ENCODE measurements at places on chromosomes 3 and 15.

GRCh38 chr3:67587301-67587700, 67.1 kb downstream of the SUCLG2 start:
- DNase-seq, result no peak

DNA sequence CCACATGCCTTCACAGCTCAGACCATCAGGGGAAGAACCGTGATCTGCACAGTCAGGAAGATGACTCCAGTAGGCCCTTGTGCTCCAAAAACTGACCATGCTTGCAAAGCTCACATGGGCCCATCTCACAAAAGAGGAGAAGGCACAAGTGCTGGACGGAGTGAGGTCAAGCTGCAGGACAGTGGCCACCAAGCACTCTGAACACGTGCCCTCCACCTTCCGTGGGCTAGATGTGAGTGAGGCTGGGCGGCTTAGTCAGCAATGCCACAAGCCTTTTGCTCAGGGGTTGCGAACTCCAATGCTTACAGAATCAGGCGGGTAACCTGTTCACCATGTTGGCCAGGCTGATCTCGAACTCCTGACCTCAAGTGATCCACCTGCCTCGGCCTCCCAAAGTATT, 70.9 kb downstream of the SCN5A start:
- no peak for DNase-seq

DNA sequence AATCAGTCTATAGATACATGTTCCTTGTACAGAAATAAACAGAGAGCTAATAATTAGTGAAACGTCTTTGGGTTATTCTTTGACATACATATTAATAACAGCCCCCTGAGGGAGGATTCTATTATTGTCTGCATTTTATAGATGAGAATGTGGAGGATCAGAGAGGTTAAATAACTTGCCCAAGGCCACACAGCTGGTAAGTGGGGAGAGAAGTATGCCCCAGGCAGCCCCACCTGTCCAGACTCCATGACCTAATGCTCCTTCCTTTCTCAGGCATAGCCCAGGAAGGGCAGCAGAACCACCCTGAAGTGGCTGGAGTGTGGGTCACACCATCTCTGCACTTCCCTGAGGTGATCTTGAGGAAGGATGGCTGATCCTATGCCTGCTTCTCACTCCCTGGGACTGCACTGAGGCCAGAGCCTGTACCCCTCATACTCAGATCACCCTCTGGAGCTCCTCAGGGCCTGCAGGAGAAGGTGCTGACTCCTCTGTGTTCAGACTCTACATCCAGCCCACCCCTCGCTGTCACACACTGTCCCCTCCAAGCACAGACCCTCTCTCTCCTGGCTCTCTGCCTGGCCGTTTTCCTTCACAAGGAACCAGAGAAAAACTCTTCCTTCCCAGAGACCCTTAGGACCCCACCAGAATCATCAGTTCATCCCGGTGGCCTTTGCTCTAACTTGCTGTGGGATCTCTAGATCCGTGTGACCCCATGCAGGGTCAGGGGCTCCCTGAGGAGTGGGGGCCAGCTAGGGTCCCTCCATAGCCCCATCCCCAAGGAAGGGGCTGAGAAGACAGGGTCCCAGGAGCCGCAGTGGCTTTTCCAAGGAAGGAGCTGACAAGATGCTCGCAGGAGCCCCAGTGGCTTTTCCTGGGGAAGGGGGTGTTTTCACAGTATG, 4.4 kb upstream of the HHATL start:
- DNase-seq, result no peak

DNA sequence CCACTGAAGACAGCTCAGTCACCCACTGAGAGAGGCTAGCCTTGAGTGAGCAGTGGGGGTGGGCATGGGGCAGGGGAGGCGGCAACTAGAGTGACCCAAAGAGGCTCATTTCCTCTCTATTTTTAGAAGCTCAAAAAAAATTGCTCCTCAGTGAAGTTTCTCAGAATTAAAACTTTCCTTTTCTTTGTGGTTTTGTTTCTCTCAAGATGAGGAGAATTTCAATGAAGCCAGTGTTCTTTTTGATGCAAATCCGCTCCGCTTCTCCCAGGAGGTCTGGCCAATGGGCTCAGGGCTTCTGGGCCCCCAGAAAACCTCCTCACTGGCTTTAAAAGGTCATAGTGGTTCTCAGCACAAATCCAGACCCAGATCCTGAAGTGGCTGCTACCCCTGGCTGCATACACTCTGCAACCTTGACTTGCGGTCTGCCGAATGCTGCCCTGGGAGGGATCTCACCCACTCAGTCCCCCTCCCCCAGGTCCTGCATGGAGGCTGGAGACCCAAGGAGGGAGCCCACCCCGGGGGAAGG, at the start of gene ACSBG1:
Gene ACSBG1 (minus strand): TSS at position 51 of the 526 bp plus-strand sequence. CDS start 64 bp downstream, outside the sequence.
- DNase-seq, result peak; percentile 51

GRCh38 chr3:64354956-64355355, 129.7 kb upstream of the PRICKLE2 start:
- no peak for DNase-seq

GRCh38 chr3:67376416-67376815, 278.0 kb downstream of the SUCLG2 start:
- no peak for DNase-seq

- DNase-seq, result no peak
Observed at GRCh38 chr3:12622335-12622734, 41.6 kb downstream of the RAF1 start.

- DNase-seq, result no peak
Observed at GRCh38 chr3:146928421-146929059, 323.4 kb upstream of the PLSCR5 start.

- peak; percentile 40 for DNase-seq
Observed at GRCh38 chr15:76058714-76059319, 968 bp upstream of the TMEM266 start.

DNA sequence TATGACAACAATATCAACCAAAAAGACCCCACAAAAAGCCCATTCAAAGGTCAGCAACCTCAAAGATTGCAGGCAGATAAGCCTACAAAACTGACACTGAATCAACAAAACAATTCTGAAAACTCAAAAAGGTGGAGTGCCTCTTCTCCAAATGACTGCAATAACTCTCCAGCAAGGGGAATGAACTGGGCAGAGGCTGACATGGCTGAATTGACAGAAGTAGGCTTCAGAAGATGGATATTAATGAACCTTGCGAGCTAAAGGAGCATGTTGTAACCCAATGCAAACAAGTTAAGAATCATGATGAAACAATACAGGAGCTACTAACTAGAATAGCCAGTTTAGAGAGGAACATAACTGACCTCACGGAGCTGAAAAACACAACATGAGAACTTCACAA, 20.4 kb upstream of the SLC25A38 start:
- no peak for DNase-seq

GRCh38 chr3:27914199-27914598, 192.1 kb upstream of the EOMES start:
- no peak for DNase-seq

DNA sequence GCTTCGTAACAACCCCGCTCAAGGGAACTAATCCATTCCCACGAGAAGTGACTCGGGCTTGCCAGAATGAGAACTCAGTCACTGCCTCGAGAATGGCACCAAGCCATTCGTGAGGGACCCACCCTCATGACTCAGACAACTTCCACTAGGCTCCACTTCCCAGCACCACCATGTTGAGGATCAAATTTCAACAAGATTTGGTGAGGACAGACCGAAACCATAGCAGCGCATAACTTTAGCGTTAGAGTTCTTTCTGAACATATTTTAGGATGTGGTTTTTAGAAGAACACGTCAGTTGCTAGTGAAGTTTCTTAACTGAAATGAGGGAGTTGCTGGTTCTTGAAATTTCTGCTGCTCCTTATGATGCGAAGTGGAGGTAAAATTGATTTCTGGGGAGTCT, 13.5 kb downstream of the PTPRG start:
- DNase-seq, result no peak

DNA sequence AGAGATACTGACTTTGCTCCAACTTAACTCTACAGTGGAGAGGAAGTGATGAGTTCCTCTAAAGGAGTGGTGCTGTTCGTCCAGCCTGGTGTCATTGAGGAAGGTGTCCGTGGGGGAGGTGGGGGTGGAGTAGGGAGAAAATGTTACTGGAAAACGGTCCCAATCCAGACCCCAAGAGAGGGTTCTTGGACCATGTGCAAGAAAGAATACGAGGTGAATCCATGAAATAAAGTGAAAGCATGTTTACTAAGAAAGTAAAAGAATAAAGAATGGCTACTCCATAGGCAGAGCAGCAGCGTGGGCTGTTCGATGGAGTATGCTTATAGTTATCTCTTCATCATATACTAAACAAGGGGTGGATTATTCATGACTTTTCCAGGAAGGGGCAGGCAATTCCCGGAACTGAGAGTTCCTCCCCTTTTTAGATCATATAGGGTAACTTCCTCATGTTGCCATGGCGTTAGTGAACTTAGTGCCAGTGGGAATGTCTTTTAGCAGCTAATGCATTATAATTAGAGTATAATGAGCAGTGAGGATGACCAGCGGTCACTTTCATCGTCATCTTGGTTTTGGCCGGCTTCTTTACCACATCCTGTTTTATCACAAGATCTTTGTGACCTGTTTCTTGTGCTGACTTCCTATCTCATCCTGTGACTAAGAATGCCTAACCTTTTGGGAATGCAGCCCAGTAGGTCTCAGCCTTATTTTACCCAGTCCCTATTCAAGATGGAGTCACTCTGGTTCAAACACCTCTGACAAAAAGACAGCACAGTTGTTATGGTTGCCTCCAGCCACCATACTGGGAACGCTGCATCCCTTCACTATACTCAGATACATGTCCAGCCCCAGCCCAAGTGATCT, 38.6 kb downstream of the CLEC3B start:
- no peak for DNase-seq

- no peak for DNase-seq
Observed at GRCh38 chr15:71142780-71143179, 27.5 kb downstream of the THSD4 start.

DNA sequence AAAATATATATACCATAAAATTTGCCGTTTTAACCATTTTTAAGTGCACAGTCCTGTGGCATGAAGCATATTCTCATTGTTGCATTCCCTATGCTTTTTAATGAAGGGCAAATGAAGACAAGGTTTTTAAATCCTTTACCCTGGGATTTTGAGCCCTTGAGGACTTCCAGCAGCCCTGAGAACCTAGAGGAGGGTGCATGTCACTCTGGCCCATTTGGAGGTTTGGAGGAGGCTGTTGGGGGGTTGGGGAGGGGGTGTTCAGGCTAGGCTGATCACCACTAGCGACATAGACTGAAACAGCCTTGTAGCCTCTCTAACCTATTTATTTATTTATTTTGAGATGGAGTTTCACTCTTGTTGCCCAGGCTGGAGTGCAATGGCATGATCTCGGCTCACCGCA, 86.0 kb downstream of the SMAD6 start:
- DNase-seq, result no peak

DNA sequence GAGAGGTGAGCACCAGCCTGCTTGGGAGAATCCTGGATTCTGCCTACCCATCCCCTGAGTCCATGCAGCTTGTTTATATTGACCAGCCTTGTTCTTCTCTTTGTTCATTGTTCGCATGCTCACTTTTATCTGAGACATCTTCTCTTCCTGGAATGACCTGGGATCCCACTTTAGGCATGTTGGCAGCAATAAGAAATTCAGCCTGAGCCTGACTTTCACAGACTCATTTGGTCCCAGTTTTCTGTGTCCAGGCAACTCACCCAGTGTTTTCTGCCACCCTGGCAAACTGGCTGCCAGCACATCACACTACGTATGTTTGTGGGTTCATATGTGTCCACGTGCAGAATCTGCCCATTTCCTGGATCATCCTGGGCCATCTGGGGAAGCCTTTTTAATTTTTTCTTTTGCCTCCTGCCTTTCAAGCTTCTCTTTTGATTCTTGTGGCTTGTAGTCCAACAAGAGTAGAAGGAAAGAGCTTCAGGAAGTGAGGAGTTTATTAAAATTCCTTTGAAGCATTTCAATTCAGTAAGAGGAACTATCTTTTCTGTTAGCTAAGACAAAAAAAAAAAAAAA, 199.9 kb downstream of the FNDC3B start:
- DNase-seq, result no peak

Measured in hippocampal formation (tissue), 2 donors.